HuH-7.5 (cell line): ENCODE measurements at places on chromosomes 1 and 21.

DNA sequence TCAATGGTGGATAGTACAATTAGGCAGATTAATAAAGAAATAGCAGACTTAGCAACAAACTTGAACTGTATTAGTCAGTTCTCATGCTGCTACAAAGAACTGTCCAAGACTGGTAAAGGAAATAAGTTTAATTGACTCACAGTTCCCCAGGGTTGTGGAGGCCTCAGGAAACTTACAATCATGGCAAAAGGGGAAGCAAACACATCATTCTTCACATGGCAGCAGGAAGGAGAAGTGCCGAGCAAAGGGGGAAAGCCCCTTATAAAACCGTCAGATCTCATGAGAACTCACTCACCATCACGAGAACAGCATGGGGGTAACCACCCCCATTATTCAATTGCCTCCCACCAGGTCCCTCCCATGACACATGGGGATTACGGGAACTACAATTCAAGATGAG, 27.1 kb upstream of the PDE4B start:
- DNase-seq = no peak

DNA sequence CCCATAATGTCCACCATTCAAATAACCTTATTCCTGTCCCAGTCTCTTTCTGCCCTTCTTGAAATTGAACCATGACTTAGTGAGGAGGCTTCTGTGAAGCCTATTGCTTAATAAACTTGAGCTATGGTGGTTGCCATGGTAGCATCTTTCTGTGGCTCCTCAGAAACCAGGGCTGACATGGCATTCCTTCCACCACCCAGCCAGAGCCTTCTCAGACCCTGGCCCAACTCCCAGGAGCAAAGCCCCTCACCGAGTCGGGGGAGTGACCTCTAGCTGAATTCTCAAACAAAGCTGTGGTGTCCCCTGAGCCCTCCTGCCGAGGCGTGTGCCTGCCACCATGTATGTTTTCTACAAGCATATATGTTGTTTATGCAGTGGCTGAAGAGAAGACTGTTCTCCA, 259.1 kb downstream of the CACNA1E start:
- no peak for DNase-seq

DNA sequence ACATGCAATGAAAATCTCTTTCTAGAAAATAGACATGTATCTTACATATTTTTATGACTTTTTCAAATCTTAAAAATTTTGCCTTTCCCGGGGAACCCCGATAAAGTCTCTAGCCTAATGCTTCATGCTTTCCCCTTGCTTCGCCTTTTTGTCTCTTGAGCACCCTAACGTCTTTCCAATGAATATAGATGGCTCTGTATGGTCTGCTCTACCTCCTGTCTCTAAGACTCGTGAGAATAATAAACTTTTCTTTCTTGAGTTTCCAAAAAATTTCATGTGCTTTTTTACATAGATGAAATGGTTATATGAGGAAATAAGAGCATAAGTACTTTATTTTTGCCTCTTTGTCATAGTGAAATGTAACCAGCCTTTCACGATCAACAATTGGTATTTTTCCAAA, 202.6 kb downstream of the PDE4B start:
- no peak for DNase-seq

GRCh38 chr21:28538987-28539622, 453.6 kb downstream of the LTN1 start:
- no peak for DNase-seq

- no peak for DNase-seq
Measured at GRCh38 chr1:181033799-181034451, at the start of gene MR1. MR1 (plus strand) TSS chr1:181033983; CDS start chr1:181034008, 25 bp downstream.
